Left lobe of liver (tissue), 2 donors: ENCODE measurements at places on chromosomes 6 and 20.

DNA sequence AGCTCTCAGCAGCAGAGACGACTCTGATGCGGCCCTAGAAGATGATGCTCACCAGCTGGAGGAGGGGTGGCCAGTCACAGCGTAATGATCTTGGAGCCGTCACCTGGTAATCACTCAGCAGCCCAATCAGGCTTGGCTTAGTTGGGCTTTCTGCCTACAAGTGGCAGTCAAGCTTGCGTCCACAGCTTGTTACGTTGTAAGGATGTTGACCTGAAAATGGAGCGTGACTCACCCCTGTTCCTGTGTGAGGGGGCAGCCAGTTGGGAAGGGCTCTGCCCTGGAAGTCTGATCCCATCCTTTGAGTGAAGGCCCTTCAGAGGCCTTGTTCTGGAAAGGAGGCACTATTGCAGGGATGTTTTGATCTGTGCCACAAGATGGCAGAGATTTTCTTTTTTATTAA lies 49.8 kb downstream of the SPATA2 start:
- DNase-seq = no peak

GRCh38 chr6:107116931-107117330 lies 1.6 kb upstream of the BEND3 start:
- DNase-seq = no peak

DNA sequence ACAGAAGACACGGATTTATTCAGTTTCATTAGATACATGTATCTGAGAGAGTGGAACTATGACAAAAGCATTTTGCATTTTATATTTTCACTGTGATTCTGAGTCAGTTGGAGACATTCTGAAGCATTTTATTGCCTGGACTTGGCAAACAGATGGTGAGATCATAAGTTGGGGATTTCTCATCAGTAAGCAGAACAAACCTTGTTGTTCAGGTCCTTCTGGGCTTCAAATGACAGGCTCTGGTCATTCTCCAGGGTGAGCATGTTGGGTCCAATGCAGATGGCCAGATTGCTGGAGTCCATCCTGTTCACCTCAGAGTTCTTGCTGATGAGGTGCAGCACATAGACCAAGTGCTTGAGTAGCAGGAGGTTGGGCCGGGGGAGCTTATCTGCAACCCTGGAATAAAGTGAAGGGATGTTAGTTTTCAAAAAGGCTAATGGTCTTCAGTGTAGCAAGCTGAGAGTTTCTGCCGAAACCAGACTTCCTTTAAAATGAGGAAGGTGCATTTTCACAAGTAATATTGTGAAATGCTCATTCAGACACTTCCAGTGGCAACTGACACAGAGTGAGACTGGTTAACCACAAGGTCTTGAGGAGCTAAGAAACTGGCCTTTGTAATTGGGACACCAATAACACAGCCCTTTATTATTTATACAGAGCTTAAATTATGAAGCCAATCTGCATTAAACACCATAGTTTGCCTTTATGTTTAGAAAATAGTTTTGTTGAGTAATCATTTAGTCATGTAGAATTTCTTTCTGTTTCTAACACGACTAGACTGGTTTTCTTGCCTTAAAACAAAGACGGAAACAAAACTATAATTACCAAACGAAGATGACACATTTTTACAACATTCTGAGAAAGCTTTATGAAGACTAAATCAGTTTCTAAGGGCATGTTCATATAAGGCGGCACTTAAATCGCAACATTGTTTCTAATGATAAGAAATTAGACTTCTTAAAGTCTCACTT lies 5.6 kb downstream of the TAGAP start:
- DNase-seq = no peak

DNA sequence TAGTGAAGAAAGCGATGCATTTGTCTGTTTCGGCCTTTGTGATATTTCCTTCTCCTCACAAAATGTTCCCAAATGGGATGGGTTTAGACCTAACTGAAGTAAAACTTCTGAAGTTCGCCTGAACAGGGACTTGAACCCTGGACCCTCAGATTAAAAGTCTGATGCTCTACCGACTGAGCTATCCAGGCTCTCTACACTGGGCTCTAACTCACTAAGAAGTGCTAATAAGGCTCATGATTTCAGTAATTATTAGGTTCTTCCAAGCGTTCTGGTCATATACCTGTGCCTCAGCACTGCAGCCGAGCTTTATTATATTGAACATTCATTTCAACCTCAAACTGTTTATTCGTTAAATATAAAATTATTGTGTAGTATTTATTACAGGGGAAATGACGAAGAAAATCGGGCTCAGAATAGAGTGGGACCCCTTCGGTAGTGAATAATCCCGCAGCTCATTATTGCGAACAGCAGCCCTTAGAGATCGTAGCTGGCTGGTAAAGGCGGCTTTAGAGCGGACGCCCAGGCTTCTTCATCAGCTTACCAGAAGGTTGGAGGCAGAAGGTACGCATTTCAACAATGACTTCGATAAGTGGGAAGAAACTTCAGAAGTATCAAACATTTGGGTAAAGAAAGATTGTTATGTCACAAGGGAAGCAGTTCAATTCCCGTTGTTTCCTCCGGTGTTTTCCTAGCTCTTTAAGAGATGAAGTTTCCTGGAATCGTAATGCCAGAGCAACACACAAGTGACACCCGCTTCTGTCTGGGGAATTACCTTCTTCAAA lies 119.0 kb upstream of the ZNF184 start:
- DNase-seq = no peak

- no peak for DNase-seq
These were observed 184.5 kb upstream of the PDE10A start for GRCh38 chr6:165847407-165848085.

DNA sequence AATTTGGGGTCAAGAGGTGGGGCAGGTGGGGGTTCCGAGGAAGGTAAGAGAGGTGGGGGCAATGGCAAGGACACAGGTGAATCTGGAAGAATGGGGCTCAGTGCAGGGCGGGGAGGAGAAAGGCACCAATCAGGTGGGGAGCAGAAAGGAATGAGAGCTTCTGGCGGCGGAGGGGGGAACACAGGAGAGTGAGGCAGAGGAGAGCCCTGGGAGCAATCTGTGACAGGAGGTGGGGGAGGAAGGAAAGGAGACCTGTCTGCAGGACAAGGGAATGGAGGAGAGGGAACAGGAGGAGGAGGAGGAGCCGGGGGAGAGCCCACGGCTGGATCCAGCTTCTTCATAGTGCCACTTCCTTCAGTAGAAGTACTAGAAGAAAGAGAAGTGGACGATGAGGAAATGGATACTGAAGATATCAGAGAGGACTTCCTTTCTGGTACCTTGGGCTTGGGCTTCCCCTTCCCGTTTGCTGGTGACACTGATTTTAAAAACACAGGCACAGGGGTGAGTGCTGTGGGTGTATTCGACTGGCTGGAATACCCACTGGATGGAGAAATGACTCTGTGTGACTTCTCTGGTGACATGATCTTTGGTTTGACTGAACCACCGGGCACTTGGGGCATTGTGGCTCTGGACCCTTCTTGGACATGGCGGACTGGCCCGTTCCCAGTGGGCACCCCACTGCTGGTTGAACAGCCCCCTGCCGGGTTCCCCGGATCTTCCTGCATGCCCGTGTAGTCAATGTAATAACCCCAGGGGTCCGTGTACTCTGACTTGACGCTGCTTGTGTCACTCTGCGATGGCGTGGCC lies 27.4 kb downstream of the HEBP2 start:
- no peak for DNase-seq

DNA sequence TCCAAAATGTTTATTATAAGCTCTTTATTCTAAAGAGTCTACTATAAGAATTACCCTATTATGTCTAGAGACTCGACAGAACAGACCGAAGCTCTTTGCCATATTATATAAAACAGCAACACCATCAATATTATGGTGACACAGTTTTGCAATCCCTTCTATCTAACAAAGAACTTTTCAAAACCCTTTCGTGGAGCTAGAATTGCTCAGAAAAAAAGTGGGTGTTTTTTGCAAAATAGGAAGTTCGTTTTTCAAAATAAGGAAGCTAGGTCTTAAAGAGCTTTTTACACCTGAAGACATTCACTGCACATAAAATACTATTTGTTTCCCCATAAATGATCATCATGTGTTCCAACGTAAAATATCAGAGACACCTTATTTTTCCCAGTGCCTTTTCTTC lies 240.0 kb downstream of the FOXC1 start:
- no peak for DNase-seq

DNA sequence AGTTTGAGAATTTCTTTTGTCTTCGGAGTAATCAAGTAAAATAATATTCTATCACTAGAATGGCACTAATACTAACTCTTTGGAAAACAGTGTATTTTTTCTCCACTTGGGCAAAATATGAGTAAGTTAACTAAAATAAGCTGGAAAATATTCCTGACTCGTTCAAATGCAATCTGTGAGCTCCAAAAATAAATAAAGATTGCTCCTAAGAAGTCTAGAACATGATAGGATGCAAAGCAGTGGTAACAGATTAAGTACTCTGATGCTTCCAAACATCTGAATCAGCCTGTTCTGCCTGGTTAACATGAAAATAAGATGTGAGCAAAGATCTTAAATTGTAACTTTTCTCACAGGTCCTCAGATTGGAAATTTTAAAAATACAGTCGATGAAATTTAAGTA lies 285.1 kb upstream of the ID4 start:
- DNase-seq = no peak

DNA sequence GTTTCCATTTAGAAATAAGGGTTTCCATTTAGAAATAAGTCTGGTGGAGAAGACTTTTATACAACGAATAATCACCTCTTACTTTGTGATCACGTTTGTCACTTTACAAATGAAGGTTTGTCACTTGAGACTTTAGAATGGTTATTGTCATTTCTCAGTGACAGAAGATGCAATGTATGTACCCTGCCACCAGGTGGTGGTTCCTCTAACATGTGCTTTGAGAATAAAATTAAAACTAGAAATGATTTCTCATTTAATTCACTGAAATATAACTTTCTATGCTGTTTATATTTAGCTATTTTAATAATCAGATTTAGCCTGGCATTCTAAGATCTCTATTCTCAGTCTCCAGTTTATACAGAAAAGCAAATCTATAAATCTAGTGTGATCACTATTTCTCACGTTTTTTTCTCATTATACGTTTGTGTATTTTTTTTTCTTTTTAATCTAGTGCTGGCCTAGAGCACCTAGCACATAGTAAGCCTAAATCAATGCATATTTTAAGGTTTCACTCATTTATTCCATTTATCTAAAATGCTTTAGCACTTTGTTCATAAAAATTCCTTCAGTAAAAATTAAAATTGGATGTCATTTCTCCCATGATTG lies 57.4 kb upstream of the TFAP2D start:
- no peak for DNase-seq

- DNase-seq = no peak
These were observed 110.4 kb downstream of the TTLL2 start for GRCh38 chr6:167435209-167435728.

DNA sequence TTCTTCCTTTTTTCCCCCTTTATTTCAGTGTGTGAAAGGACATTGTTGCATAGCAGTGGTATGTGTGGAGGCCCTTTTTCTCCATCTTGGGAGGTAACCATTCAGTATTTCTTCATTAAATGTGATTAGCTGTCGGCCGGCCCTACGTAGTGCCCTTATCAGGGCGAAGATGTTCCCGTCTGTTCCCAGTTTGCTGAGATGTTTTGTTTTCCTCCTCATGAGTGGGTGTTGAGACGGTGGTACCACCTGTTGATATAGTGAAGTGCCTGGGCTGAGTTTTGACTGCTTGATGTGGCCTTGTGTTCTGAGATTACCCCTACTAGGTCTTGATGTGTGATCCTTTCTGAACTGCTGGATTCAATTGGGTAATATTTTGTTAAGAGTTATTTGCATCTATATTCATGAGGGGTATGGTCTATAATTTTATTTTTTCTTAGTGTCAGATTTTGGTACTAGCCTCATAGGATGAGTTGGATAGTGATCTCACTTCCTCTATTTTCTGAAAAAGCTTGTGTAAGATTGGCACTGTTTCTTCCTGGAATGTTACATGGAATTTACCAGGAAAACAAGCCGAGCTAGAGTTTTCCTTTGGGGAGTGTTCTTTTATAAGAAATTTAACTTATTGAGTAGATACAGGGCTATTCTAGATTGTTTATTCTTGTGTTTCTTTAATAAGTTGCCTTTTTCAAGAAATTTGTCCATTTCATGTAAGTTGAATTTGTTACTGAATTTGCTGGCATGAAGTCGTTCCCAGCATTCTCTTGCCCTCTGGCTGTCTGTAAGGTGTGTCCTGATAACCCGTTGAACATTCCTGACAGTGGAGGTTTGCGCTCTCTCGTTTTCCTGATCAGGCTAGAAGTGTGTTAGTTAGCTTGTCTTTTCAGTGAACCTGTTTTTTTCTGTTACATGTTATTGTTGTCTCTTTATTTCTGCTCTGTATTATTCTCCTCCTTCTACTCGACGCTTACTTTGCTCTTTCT lies 4.3 kb downstream of the MTG2 start:
- no peak for DNase-seq

GRCh38 chr6:110609101-110609500 lies 132.7 kb upstream of the SLC22A16 start:
- DNase-seq = no peak

DNA sequence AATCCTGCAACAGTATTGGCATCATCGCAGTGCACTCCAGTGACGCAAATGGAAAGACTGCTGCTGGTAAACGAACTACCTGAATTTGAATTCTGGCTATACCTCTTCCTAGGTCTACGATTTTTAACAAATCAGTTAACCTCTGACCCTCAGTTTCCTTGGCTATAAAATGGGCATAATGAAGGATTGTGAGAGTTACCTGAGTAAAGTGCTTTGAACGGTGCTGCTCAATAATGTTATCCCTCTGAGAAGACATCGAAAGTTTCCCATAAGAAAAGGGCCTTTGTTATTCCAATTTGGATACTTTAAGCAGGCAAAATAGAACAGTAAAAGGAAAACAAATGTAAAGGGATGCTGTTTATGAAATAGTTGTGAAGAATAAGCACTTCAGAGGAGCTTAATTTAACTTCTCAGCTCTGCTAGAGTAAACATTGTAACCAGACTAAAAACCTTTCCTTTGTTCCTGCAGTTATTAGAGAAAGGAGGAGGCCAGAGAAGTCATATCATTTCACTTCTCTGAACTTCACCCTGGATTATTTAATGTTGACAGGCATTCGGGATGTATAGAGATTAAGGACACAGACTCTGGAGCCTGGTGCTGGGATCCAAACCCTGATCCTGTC lies 5.8 kb downstream of the SGK1 start:
- DNase-seq = no peak

DNA sequence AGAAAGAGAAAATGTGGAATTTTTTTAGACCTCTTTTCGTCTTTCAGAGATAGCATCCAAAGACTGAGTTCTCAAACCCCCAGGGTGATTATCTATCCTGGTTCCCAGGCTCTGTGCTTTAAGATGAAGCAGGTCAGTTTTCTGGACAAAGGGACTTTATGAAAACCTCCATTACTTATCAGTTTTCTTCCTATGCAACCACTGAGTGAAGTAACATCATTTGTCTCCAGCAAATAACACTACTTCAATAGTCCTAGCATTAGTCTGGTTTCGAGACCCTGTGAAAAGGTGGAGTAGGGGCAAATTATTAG lies 18.3 kb upstream of the HLA-DRB1 start:
- no peak for DNase-seq

- DNase-seq = no peak
These were observed 54.0 kb upstream of the SNX9 start for GRCh38 chr6:157768863-157769551.

- no peak for DNase-seq
These were observed 271.0 kb downstream of the ZNF217 start for GRCh38 chr20:53322651-53323050.

- no peak for DNase-seq
These were observed 113.0 kb downstream of the GMDS start for GRCh38 chr6:2132416-2132815.
